ENCODE measurements at places on chromosomes 6 and 20. TPM values are rescaled to one million over a fixed set of nuclear protein-coding genes. Genes with fewer than 3 reads are reported as not detected.

The BPIFA1 gene
- total RNA-seq: not detected

The NDRG3 gene
- 27.9 TPM for total RNA-seq

The THBD gene
- total RNA-seq: 17.4 TPM

The NNAT gene
- 0.19 TPM for total RNA-seq

The RNF182 gene
- not detected for total RNA-seq

The PCNA gene
- 35.8 TPM for total RNA-seq

DNA sequence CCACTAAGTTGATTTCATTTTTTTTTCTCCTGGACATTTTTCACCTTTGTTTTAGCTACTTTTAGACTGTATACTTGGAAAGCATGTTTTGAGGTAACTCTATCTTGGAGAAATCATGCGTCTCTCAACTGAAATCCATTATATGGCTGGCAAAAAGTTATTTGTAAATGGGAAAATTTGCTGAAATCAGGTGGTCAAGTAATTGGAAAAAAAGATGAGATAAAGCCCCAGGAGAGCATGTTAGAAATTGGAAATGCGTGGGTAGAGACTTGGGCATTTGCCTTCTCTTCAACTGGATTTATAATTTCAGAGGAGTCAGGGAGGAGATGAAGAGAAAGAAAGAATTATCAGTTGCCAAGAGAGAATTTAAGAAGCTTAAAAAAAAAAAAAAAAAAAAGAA is 217.1 kb upstream of the MAP3K7 start:
- DNase-seq: no peak

DNA sequence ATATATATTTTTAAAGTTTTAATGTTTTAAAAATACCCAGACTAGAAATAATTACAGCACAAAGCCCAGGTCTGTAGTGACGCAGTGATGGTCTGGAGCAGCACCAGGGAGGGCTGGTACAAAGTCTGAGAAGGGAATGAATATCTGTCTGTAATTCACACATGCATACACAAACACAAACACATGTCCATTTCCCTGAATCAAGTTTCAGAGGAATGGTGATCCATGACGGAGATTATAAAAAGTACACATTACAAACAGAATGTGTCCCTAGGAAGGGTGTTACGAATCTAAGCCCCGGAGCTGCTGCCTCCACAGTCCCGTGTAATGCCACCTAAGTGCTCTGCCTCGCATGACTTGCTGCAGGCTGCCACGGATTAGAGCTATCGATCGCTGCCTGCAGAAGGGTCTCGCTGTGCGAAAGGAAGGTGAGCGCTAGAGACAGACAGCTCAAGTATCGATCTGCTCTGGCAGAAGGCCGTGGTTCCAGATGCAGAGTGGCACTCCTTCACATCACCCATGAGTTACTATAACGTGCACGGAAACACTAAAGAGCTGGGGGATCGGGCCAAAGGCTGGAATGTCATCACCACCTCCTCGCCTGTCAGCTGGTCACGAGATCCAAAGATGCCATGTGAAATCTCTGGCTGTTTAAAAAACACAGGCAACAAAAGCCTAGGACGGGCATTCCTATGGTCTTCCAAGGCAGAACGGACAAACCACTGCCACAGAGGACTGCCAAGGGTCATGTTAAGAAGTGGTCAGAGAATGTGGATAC is 87.1 kb downstream of the INSM1 start:
- DNase-seq: no peak

- DNase-seq: peak; percentile 30
Observed at GRCh38 chr20:25282796-25283195, 34.9 kb downstream of the PYGB start.

GRCh38 chr20:57618091-57618763 is 2.0 kb downstream of the ZBP1 start:
- DNase-seq: no peak

DNA sequence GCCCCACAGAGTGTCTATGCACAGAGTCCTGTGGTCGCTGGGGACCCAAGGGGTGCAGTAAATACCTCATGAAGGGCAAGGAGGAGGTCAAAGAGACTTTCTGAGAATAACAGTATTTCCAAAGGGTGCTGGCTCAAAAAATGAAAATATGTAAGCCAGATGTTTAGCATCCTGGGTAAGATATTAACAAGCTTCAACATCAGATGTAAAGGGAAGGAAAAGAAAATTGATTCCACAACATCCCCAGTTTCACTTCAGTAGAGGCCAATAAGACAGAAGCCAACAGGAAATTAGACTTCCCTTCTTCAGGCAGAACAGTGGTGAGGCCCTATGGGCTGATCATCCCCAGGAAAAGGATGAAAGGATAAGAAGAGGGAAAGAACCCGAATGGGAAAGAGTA is 434.7 kb downstream of the PRKN start:
- DNase-seq: no peak

DNA sequence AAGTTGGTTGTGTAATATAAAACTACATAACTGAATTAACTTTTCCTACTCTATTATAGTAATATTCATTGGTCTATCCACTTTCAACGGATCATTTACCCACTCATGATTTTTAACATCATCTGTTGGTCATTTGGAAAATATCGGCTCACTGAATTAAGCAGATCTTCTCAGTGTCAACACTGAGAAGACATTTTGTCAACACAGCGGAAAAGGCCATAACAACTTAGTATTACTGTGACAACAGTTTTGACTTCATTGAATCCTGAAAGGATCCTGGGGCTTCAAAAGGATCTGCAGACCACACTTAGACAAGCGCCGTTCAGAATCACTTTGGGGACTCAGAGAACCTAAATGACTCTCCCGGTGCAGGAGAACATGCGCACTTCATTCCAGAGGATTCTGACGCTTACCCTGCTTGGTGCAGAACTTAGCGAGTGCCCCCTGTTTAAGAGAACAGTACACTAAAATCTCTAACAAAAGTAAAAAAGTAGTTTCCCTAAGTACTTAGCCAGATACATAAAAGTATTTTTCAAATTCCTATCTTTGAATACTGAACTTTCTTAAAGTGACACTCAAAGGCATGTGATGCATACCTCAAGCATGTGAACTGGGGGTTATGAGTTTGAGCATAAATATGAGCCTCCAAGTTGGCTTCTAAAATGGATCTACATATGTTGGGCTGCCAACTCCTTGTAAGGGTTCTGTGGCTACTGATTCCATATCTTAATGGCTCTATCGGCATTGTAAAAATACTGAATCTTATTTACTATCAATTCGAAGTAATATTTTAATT is 4.0 kb downstream of the ZBTB2 start:
- no peak for DNase-seq

DNA sequence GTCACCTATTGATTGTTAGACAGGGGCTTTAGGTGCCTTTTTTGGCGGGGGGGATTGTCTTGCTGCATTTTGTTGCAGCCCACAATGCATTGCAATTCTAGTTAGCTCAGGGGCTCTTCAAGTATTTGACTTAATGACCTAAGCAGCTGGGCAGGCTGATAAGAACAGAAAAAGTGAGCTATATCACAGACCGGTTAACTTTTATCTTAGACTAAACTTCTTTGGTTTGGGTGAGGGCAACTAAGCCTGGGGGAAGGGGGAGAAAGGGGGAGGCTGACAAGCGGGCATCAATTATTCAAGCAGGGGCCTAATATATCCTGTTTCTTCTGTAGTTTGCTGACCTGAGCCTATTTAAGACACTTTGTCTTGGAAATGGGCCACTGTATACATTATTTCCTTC is 66.0 kb upstream of the GPR6 start:
- DNase-seq: no peak

DNA sequence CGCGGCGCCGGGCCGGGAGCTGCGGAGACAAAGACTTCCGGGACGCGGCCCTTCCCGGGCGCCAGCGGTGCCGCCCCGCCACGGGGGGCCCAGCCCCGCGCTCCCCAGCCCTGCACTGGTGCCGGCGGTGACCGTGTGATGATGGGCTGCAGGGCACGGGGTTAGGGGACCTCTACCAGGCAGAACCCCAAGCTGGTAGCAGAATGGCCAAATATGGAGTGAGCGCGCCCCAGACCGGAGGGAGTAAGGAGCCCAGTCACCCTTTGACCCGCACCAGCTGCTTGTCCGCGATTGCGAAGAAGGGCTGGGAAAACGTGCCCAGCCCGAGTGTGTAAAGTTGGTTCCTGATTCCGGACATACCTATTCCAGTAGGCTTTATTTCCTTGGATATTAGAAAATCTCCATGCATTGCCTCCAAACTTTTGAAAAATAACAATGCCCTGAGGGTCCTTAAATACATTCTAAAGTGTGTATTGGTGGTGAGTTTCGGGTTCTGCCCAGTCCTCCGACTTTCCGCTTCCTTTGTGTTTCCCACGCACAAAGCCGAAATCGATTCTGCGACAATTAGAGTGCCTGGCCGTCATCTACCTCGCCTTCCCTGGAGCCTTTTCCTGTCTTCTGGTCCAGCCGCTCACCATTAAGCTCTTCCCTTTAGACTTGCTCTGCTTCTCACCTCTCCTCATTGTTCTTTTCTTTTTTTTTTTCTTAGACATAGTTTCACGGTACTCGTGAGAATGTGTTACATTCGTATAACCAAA is 1.1 kb downstream of the ABRACL start:
- peak; percentile 82 for DNase-seq

DNA sequence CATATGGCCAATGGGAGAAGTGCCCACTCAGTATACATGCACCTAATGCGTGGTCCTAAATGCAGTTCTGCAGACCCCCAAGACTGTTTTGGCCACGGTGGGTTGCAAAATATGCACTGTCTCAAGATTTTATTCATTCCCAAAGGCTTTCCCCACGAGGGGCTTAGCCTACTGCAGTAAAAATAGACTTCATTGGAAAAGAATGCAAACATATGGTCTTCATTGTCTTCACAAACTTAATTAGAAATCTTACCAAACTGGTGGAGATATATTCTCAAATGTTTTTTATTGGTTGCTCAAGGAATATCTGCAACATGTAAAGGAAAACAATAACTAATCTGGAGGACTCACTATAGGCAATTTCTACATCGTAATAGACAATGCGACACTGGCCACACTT is 31.6 kb upstream of the PRL start:
- DNase-seq: no peak

DNA sequence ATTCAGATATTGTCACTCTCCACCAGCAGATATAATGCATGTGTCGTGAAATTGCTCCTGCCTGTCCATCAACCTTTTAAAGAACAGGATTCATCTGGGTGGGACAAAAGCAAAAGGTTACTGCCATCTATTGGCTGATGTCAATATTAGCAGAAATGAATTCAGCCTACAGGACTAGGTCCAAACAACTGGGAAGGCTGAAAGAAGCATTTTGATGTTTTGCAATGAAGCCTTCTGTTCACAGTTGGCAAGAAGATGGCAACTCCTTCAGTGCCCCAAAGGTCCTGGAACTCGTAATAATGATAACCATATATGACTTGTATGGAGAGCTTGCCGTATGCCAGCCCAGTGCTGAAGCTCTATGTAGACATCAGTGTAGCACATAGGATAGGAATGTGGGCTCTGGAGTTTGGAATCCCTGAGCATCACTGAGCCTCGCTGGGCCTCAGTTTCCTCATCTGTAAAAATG is 7.5 kb downstream of the BCAS1 start:
- no peak for DNase-seq

DNA sequence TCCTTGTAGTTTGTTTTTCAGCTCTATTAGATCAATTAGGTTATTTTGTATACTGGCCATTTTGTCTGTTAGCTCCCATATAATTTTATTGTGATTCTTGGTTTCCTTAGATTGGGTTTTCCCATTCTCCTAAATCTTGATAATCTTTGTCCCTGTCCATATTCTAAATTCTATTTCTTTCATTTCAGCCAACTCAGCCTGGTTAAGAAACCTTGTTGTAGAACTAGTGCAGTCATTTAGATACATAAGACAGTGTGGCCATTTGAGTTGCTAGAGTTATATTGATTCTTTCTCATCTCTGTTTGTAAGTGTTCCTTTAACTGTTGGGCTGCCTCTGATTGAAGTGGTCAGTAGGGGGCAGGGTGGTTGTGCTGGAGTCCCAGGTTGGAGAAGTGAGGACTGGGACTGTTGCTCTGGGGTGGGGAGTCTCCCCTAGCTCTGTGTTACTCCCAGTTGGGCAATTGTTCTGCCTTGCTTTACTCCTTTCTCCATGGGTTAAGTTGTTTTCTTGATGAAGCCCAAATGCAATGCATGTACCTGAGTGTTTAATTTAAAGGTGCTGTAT is 98.8 kb upstream of the NRN1 start:
- DNase-seq: no peak

- DNase-seq: no peak
Observed at GRCh38 chr20:63923651-63924050, 28.7 kb downstream of the DNAJC5 start.

Measured in Right ventricle myocardium inferior (tissue), 1 donor.